Stimulated activated CD4-positive, alpha-beta T cell treated with anti-CD3 and anti-CD28 coated beads, Interleukin-1b, Interleukin-23, amount 100 ng/mL, for 4 hours (primary cell): ENCODE measurements at places on chromosomes 1 and 21.
A peak's percentile ranks its signal among the peaks of the same experiment; 100 is the strongest.

DNA sequence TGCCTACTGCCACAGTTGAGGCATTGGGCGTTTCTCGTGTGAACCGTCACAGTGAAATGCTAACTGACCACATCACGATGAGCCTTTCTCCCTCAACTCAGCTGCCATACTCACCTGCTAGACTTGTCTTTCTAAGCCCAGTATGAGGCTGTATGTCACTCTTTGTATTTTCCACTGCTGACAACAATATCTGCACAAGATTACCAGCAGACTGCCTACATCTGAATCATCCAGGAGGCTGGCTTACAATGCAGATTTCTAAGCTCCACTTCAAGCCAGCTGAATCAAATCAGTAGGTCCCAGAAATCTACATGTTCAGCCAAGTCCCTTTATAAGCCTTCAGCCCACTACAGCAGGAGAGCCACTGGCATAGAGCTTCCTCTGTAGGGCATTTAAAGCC, 355.0 kb upstream of the DUSP10 start:
- no peak for DNase-seq

GRCh38 chr1:53446051-53446450, 13.1 kb upstream of the DMRTB1 start:
- DNase-seq: no peak

DNA sequence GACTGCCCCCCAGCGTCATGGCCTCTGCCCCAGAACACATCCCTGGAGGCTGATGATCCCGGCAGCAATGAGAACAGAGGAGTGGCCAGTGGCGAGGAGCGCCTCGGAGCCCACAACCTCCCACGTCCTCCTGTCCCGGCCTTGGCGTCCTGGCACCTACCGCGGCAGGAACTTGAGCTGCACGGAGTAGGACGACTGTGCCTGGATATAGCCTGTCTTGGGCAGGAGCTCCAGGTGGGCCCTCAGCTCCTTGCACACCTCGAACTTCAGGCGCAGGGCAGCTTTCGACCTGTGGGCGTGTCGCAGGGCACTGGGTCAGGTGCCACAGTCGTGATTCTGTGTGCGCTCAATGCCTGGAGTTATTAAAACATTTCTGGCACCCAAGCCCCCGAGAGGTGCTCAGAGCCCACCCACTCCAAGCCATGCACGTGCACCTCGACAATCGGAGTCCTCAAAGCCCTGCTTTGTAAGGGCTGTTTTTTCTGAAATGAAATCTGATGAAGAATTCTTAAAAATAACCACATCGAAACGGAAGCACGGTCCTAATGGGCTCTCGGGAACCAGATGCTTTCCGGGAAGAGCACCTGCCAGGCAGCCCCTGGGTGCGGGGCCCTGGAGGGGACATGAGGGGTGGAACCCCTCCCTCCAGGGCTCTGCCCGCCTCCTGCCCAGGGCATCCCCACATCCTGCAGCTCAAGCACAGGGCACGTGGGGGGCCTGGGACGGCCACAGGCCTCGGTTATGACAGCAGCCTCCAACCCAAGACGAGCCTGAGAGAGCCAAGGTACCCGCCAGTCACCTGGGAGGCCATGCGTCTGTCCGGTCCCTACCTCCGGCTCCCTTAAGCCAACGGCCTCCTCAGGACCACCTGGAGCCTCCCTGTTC, 23.0 kb upstream of the TMEM52 start:
- DNase-seq: no peak

DNA sequence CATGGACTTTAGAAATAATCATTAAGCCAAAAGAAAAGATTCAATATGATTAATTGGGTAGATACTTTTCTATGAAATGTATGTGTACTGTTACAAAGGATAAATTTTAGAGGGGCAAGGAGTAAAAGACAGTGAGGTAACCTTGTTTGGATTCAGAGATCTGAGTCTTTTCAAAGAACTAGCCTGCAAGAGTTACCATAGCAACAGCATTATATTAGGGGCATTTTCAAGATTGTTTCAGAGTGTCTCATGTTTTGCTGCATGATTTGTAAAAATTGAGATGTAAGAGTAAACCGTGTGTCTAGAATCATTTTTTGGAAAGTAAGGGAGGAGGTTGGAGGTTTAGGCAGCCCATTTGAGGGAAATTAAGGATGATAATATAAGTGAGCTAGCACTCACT, 70.6 kb upstream of the KIAA1614 start:
- no peak for DNase-seq

DNA sequence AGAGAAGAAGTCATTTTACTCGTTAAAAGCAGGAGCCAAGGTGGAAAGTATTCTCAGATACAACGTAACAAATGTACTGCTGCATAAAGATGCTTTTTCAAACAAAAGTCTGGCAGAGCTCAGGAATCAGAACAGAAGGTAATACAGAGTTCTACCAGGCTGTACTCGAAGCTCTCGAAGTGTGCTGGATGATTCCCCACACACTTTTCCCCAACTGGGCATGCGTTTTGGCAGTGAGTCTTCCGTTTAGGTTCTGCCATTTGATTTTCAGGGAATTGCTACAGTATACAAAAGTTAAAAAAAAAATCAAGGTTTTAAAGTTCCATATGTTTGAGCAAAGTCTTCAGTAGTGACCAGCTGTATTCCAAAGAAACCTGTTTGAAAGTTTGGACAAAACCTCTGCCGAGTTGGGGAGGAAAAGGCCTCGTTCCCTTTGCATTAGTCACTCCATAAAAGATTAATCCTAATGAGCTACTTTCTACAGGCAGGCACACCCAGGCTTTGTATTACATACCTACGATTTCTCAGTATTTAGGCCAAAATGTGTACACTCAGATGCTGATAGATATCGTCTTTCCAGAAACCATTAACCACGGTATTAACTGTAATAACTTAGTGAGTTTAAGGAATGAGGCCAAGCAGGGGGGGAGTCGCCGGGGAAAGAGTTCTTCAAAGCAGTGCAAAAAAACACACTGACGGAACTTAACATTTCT, 477.1 kb downstream of the LMO4 start:
- no peak for DNase-seq

- peak; percentile 20 for DNase-seq
These were observed 37.2 kb upstream of the ETS2 start for GRCh38 chr21:38768471-38769063.

DNA sequence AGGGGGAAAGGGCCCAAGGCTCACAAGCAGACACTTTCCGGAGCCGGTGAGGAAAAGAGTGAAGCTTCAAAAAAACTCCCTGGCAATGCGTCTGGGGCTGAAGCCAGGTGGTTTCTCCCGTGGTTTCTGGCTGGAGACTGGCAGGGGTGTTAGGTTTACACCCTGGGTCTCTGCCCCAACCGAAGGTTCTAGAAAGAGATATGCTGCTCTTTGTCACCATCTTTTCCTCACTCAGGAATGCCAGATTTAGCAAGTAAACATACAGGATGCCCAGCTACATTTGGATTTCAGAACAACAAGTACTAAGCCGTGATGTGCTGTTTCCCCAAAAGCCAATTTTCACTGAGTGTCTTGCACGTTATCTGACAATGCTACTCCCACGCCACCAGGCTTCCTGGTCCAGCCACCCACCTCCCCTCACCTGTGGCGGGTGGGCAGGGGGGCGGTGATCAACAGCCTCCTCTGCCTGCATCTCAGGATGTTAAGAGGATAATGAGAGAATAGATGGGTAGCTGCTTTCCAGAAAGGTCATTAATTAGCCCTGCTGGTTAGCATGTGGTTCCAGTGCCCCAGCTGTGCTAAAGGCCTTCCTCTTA, 69.6 kb upstream of the OLIG2 start:
- no peak for DNase-seq

DNA sequence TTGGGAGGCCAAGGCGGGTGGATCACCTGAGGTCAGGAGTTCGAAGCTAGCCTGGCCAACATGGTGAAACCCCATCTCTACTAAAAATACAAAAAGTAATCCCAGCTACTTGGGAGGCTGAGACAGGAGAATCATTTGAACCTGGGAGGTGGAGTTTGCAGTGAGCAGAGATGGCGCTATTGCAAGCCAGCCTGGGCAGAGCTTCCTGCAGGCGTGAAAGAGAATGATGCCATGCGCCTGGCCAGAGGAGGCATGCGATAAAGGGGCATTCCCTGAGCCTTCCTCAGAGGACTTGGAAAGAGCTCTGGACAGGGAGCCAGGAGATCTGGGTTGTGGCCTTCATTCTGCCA, 3.2 kb downstream of the E2F2 start:
- DNase-seq: no peak

GRCh38 chr1:208209286-208209685, 34.9 kb downstream of the PLXNA2 start:
- no peak for DNase-seq

GRCh38 chr1:171911506-171911905, 70.2 kb downstream of the DNM3 start:
- DNase-seq: no peak

- DNase-seq: no peak
These were observed 105.0 kb downstream of the LEPR start for GRCh38 chr1:65525266-65526048.

- DNase-seq: no peak
These were observed 93.4 kb downstream of the KCNK1 start for GRCh38 chr1:233707153-233707879.

DNA sequence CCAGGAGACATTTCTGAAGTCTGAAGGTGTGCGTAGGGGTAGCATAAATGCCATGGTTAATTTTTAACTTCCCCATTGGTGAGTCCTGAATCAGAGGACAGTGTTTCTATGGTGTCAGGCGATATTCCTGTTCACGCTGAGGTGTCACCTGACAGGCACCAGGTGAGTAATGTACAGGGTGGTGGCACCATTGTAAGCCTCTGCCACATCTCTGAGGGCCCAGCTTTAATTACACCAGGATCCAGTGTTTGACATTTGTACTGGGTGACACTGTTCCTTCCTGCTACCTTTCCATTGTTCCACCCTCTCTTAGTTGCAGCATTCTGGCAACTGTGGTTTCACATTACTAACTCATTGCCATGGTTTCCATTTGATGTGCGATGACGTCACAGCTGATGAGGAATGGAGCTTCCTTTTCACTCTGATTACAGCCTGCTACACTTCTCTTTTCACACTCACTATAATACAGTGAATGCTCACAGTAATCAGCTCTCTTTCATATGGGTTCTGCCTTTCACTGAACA, 40.6 kb upstream of the MARK1 start:
- DNase-seq: no peak

- DNase-seq: no peak
These were observed 19.5 kb downstream of the RHOU start for GRCh38 chr1:228754646-228755268.

GRCh38 chr1:231770506-231771175, 144.1 kb downstream of the DISC1 start:
- DNase-seq: no peak

DNA sequence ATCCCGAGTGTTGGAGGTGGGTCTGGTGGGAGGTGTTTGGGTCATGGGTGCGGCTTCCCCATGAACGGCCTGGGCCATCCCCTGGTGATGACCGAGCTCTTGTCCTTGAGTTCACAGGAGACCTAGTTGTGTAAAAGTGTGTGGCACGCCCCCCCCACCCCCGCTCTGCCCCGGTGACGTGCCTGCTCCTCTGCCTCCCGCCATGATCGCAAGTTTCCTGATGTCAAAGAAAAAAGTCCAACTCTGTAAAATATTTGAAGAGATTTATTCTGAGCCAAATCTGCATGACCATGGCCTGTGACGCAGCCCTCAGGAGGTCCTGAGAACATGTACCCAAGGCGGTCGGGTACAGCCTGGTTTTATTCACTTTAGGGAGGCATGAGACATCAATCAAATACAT, 125.1 kb upstream of the COL6A1 start:
- no peak for DNase-seq

- no peak for DNase-seq
These were observed 58.3 kb upstream of the SDC3 start for GRCh38 chr1:30966690-30967369.

- no peak for DNase-seq
These were observed 22.9 kb downstream of the SPSB1 start for GRCh38 chr1:9315411-9316079.

GRCh38 chr1:81693316-81693715, 107.4 kb upstream of the ADGRL2 start:
- no peak for DNase-seq

GRCh38 chr1:177080564-177080963, 83.9 kb downstream of the ASTN1 start:
- DNase-seq: no peak

DNA sequence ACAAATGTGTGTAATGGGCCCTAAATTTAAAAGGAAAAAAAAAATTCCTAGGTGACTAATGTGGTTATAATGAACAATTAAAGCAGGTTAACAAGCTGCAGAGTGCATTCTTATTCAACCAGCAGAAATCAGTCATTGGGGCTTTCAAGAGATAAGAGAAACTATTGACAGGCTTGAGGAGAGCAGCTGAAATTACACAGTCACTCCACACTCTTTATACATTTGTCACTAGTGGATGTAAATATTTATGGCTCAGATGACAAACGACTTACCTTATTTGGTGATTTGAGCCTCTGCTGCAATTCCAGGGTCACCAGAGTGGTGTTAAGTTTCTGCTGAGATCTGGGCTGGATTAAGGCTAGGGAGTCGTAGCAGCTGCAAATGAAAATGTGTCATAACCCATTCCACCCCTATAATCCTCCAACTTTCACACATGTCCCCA, 896.3 kb downstream of the TTLL7 start:
- no peak for DNase-seq
